ENCODE measurements at places on chromosomes 2 and 18.
A peak's percentile ranks its signal among the peaks of the same experiment; 100 is the strongest.

- peak; percentile 64 for DNase-seq
These were observed 56.2 kb upstream of the LRRTM4 start for GRCh38 chr2:77578354-77578753.

DNA sequence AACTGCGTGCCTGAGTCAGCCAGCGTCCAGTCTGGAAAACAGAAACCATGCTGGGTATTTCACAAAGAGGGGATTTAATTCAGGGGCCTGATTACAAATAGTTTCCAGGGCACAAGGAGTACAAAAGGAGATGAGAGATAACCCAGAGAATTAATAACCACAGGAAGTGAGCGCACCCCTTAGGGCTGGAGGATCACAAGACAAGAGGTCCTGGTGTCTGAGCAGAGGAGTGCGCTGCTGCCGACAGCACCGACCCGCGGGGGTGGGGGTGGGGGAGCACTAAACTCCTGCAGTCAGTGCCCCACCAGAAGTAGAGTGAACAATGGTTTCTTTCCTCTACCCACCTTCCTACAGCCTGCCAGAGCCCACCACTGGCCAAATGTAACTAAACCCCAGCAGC, 20.8 kb upstream of the MAL start:
- DNase-seq: no peak

GRCh38 chr2:105136394-105136793, 98.5 kb downstream of the MRPS9 start:
- DNase-seq: no peak

GRCh38 chr18:2223849-2224248, 347.5 kb downstream of the METTL4 start:
- peak; percentile 35 for DNase-seq

GRCh38 chr2:216485237-216485636, 13.4 kb upstream of the RPL37A start:
- no peak for DNase-seq

DNA sequence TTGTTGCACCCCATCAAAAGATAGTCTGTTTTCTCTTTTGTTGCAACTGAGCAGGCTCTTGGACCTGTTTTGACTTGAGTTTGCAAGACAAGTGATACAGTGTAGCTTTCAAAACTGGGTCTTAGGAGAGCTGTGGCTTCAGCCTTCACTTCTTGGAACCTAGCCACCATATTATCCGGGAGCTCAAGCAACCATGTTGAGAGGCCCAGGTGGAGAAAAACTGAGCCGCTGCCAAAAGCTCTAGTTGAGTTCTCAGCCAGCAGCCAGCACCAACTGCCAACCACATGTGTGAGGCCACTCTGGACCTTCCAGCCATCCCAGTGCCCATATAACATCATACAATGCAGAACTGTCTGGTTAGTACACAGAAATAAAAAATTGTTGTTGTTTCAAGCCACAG, 5.4 kb downstream of the CACNB4 start:
- DNase-seq: no peak

DNA sequence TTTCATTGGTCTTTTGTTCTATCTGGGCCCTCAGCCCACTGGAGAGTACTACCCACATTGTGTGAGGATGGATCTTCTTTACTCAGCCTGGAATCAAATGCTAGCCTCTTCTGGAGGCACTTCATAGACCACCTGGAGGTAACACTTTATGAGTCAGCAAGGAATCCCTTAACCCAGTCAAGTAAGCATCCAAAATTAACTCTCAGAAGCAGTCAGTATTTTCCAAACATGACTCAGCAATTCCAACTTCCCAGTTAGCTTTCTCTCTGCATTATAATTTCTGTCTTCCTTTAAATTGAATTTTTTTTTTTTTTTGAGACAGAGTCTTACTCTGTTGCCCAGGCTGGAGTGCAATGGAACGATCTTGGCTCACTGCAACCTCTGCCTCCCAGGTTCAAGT, 142.7 kb downstream of the ACKR3 start:
- DNase-seq: peak; percentile 23

- no peak for DNase-seq
These were observed 807.8 kb upstream of the ACVR2A start for GRCh38 chr2:147037048-147037447.

DNA sequence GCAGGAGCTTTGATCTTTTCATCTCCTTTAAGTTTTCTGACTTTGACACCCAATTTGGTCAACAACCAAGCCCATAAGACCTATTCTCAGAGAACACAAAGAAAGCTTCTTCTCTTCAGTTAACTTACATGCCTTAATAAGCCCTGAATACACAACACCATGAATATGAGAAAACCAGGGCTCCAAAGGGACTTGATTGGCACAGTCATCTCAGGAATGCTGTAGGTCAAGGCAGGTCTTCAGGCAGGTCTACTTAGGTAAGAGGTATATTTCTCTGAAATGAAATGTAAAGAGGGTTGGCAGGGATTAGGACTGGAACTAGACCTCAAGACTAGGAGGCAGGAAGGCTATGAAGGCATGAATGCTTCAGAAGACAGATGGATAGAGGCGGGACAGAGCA, 24.4 kb upstream of the EIF2AK3 start:
- DNase-seq: no peak

Data from Caki2 (cell line).